ENCODE measurements at places on chromosomes 2 and 18.

DNA sequence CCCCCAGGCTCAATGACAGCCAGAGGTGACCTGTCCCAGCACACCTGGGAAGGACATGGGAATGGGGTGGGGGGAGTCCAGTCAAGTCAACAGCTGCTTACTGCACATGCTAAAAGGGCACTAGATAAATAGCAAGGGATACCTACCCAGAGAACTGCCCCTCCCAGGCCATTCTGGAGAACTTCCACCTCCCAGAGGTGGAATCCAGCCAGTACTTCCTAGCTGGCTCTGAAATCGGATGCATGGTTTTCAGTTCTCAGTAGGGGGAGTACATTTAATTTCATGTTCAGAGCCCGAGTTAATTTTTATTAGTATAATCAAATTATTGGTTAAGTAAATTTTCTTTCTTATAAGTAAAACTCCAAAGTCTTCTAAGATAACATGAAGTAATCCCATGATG, 28.9 kb upstream of the ITGA6 start:
- DNase-seq: peak; percentile 27

DNA sequence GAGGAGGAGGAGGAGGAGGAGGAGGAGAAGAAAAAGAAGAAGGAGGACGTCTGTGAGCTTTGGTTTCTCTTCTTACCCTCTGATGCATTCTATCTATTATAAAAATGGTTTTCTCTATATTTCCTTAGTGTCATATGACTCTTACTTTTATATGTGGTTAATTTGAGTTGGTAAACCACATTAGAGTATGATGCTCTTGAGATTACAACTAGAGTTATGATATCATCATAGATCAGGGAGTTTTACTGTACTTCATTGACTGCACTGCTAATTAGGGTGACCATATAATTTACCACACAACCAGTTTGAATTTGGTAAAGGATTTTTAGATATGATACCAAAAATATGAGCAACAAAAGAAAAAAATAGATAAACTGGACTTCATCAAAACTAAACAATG, 166.4 kb downstream of the ZNF385B start:
- no peak for DNase-seq

- DNase-seq: no peak
Measured at GRCh38 chr2:202679980-202680379, 45.2 kb downstream of the FAM117B start.

GRCh38 chr2:73998933-73999332, 14.2 kb downstream of the TET3 start:
- no peak for DNase-seq

- DNase-seq: no peak
Measured at GRCh38 chr2:235709969-235710879, 216.4 kb downstream of the AGAP1 start.

DNA sequence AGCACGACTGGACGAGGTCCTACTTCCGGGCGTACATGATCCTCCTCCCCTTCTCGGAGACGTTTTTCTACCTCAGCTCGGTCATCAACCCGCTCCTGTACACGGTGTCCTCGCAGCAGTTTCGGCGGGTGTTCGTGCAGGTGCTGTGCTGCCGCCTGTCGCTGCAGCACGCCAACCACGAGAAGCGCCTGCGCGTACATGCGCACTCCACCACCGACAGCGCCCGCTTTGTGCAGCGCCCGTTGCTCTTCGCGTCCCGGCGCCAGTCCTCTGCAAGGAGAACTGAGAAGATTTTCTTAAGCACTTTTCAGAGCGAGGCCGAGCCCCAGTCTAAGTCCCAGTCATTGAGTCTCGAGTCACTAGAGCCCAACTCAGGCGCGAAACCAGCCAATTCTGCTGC, 24.8 kb downstream of the LYPD1 start:
- DNase-seq: no peak

GRCh38 chr2:160324917-160325316, 124.8 kb upstream of the ITGB6 start:
- no peak for DNase-seq

- DNase-seq: no peak
Measured at GRCh38 chr2:240599141-240599583, 12.6 kb downstream of the CAPN10 start.

DNA sequence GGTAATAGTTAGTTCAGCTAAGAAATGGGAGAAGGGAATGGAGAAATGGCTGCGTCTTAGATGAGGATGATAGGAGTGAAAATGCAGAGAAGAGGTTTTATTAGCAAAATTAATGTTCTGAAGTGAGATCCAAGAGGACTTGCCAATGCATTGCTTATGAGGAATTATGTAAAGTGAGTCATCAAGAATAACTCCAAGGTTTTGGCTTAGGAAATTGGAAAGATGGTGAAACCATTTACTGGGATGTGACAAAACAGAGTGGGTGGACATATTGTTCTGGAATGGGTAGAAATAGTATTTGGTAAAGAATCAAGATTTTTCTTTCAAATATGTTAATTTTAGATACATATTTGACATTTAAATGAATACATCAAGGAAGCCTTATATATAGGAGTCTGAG, 306.6 kb upstream of the CYRIA start:
- no peak for DNase-seq

GRCh38 chr2:12612671-12613070, 104.1 kb upstream of the TRIB2 start:
- no peak for DNase-seq

GRCh38 chr2:105796131-105796638, 51.5 kb downstream of the NCK2 start:
- no peak for DNase-seq

DNA sequence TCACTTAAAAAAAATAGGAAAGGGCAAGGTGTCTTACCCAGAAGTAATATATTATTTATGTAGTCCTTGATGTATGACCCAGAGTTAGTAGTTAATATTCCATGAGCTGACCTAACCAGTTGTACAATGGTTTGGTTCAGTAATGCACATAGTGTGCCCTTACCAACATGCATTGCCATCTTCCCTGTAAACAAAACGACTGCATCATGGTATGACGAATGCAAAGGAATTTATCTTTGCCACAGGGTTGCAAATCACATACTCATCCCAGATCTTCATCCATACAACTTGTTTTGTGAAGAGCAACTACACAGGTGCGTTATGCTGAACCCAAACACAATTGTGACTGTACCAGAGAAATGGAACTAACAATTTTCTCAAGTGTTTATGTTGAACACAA, 68.9 kb upstream of the ZSWIM2 start:
- DNase-seq: no peak

GRCh38 chr2:226707499-226707898, 92.1 kb downstream of the IRS1 start:
- no peak for DNase-seq
